ENCODE measurements at places on chromosomes 12 and 14. TPM values are rescaled to one million over a fixed set of nuclear protein-coding genes. Genes with fewer than 3 reads are reported as not detected.

The SLCO1B1 gene
- 0.09 TPM for total RNA-seq

The KRT2 gene
- total RNA-seq = not detected

The DPPA3 gene
- 2.0 TPM for total RNA-seq

The RFLNA gene
- total RNA-seq = 9.7 TPM

The CIROP gene
- total RNA-seq = not detected

The CATSPERB gene
- total RNA-seq = 0.68 TPM

The CEBPE gene
- not detected for total RNA-seq

The KRT71 gene
- total RNA-seq = not detected

The EIF2B1 gene
- total RNA-seq = 59.8 TPM

The SMIM41 gene
- not detected for total RNA-seq

Data from H9 (cell line).